ENCODE measurements at places on chromosomes 5 and 9. TPM values are rescaled to one million over a fixed set of nuclear protein-coding genes. Genes with fewer than 3 reads are reported as not detected.

DNA sequence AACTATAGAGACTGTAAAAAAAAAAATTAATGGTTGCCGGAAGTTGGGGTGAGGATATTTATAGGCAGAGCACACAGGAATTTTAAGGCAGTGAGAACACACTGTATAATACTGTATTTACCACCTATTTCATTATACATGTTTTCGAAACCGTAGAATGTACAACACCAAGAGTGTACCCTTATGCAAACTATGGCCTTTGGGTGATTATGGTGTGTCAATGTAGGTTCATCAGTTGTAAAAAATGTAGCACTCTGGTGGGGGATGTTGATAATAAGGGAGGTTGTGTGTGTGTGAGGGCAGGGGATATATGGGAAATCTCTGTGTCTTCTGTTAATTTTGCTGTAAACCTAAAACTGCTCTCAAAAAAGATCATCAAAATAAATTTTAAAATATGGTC lies 791.7 kb upstream of the CDH10 start:
- H3K4me3 ChIP-seq, result no peak overlapping the region
- no peaks in the 10 kb centered on the region for H3K36me3 ChIP-seq
- no peaks in the 10 kb centered on the region for H3K27me3 ChIP-seq
- no peak overlapping the region for H3K27ac ChIP-seq
- no peak for DNase-seq

DNA sequence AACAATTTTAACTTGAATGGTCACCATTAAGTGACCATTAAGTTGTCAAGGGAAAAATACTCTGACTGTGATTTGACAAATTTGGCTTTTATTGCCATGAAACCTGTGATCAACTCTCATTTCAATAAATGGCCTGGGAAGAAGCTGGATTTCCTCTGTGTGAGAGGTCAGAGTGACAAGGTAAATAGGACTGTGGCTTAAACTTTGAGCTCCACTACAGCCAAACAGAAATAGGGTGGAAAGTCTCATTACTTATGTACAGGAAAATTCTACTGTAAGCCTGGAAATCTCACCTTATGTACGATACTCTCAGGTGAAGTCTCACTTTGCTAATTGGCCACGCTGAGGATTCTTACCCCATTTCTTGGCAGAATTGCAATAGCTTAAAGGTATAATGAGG lies 67.3 kb downstream of the NPR3 start:
- no peak overlapping the region for H3K4me3 ChIP-seq
- H3K27ac ChIP-seq, result no peak overlapping the region
- H3K36me3 ChIP-seq, result no peaks in the 10 kb centered on the region
- H3K4me1 ChIP-seq, result no peaks in the 10 kb centered on the region
- no peak for DNase-seq

The SEMA6A gene
- 115 TPM for total RNA-seq

DNA sequence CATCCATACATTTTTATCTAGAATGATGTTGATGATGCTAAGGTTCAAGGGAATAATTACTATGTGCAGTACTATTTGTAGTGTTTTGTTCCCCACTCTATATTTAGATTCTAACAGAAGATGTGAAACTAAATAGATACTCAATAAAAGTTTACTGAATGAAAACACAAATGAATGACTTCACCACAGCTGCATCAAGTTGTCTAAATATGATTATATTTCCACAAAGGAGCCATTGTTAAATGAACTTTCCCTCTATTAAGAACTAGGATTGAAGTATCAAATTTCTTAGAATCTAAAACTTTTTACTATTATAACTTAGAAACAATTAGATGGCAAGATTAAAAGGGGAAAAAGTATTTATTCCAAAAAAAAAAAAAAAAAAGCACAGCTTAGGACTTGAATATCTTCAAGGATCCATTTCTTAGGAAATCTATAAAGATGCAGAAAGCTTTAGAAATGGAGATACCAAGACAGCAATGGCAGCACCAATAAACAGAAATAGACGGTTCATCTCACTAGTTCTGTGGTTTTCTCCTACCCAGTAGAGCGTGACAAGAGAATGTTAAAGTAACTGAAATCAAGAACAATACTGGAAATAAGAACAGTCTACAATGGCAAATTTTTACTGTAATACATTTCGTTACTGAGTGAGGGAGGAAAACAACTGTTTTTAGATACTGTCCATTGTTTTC lies 347.6 kb downstream of the EBF1 start:
- no peak overlapping the region for H3K4me3 ChIP-seq
- no peak for DNase-seq
- H3K27ac ChIP-seq, result no peak overlapping the region
- no peaks in the 10 kb centered on the region for H3K36me3 ChIP-seq

- no peak overlapping the region for H3K27ac ChIP-seq
- no peak for DNase-seq
- no peaks in the 10 kb centered on the region for H3K27me3 ChIP-seq
- H3K4me3 ChIP-seq, result no peak overlapping the region
- H3K4me1 ChIP-seq, result peaks cover 48% of the 10 kb centered on the region
Measured at GRCh38 chr9:93295456-93296076, 111.6 kb downstream of the WNK2 start.

GRCh38 chr5:114727358-114727757 lies 365.5 kb downstream of the KCNN2 start:
- no peaks in the 10 kb centered on the region for H3K4me1 ChIP-seq
- H3K27ac ChIP-seq, result no peak overlapping the region
- H3K27me3 ChIP-seq, result no peaks in the 10 kb centered on the region
- no peaks in the 10 kb centered on the region for H3K36me3 ChIP-seq
- DNase-seq, result no peak

The TNPO1 gene
- 106 TPM for total RNA-seq

GRCh38 chr9:77909306-77909705 lies 122.3 kb downstream of the GNAQ start:
- no peaks in the 10 kb centered on the region for H3K36me3 ChIP-seq
- no peaks in the 10 kb centered on the region for H3K4me1 ChIP-seq
- no peak overlapping the region for H3K4me3 ChIP-seq
- no peak for DNase-seq
- no peaks in the 10 kb centered on the region for H3K27me3 ChIP-seq

- no peaks in the 10 kb centered on the region for H3K36me3 ChIP-seq
- H3K4me1 ChIP-seq, result no peaks in the 10 kb centered on the region
- H3K27ac ChIP-seq, result peak overlapping the region; percentile 32
- H3K4me3 ChIP-seq, result no peak overlapping the region
- DNase-seq, result no peak
- no peaks in the 10 kb centered on the region for H3K27me3 ChIP-seq
Measured at GRCh38 chr9:95284162-95285080, 33.1 kb downstream of the FANCC start.

DNA sequence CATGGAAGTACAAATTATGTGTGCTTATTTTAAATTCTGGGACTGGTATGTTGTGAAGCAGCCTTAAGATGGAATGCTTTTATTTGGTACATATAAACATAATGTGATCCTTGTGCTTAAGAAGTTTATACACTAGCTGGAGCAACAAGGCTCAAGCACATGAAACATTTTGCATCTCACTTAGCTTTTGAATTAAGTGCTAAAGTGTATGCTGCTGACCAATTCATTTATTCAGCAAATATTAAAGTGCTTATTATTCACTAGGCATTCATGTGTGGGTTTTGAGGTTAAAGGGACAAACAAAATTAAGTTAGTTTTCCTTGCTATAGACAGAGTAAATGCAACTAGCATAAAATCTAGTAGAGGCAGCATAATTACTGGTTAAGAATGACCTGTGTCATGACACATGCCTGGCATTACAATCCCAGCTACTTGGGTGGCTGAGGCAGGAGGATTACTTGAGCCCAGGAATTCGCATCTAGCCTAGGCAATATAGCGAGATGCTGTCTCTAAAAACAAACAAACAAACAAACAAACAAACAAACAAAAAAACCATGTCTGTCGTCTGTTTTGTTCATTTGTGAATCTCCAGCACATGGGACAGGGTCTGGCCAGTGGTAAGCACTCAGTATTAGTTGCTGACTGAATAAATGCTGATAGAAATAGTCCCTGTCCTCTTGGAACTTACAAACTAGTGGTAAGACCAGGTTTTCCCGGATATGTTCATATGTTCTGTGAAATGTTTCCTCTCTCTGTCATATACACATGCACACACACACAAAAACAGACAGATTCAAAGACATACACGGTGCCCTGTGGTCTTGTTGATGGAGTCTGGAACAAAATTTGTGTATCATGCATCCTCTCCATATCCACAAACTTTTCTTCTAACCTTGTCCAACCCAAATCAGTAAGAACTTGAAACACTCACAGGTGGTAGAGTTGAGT lies 41.9 kb upstream of the TNFAIP8 start:
- H3K27me3 ChIP-seq, result no peaks in the 10 kb centered on the region
- no peaks in the 10 kb centered on the region for H3K36me3 ChIP-seq
- H3K27ac ChIP-seq, result no peak overlapping the region

GRCh38 chr9:108582726-108583125 lies 273.1 kb downstream of the ACTL7B start:
- DNase-seq, result no peak
- H3K27ac ChIP-seq, result no peak overlapping the region
- no peaks in the 10 kb centered on the region for H3K4me1 ChIP-seq
- no peak overlapping the region for H3K4me3 ChIP-seq

GRCh38 chr9:133731876-133732638 lies 6.1 kb downstream of the SARDH start:
- H3K36me3 ChIP-seq, result no peaks in the 10 kb centered on the region
- H3K27ac ChIP-seq, result no peak overlapping the region
- DNase-seq, result no peak
- no peaks in the 10 kb centered on the region for H3K4me1 ChIP-seq
- H3K4me3 ChIP-seq, result no peak overlapping the region

- no peak overlapping the region for H3K27ac ChIP-seq
- H3K36me3 ChIP-seq, result no peaks in the 10 kb centered on the region
- no peak overlapping the region for H3K4me3 ChIP-seq
- no peaks in the 10 kb centered on the region for H3K27me3 ChIP-seq
- no peak for DNase-seq
Measured at GRCh38 chr5:61200582-61201155, 38.4 kb upstream of the SMIM15 start.

The ANKRD18A gene
- 15.4 TPM for total RNA-seq

The AGGF1 gene
- 69.6 TPM for total RNA-seq

GRCh38 chr5:76337953-76338451 lies 65.1 kb upstream of the IQGAP2 start:
- H3K4me3 ChIP-seq, result no peak overlapping the region
- H3K4me1 ChIP-seq, result peaks cover 9% of the 10 kb centered on the region
- peak; percentile 49 for DNase-seq
- no peaks in the 10 kb centered on the region for H3K27me3 ChIP-seq
- no peaks in the 10 kb centered on the region for H3K36me3 ChIP-seq

GRCh38 chr9:108468364-108468763 lies 387.4 kb downstream of the ACTL7B start:
- no peaks in the 10 kb centered on the region for H3K27me3 ChIP-seq
- peaks cover 43% of the 10 kb centered on the region for H3K4me1 ChIP-seq
- no peak overlapping the region for H3K4me3 ChIP-seq
- no peaks in the 10 kb centered on the region for H3K36me3 ChIP-seq

The CBY3 gene
- not detected for total RNA-seq

Data from transverse colon (tissue), 4 donors.